Jurkat, Clone E6-1 (cell line): ENCODE measurements at places on chromosomes 3 and 15.

GRCh38 chr15:93164409-93164808 lies 75.4 kb upstream of the RGMA start:
- peak; percentile 72 for DNase-seq

GRCh38 chr3:113634782-113635474 lies 61.5 kb downstream of the USF3 start:
- DNase-seq = no peak

- peak; percentile 97 for DNase-seq
Observed at GRCh38 chr3:14598143-14598569, 53.4 kb upstream of the CCDC174 start.

GRCh38 chr15:86553108-86553507 lies 473.4 kb downstream of the AGBL1 start:
- no peak for DNase-seq

DNA sequence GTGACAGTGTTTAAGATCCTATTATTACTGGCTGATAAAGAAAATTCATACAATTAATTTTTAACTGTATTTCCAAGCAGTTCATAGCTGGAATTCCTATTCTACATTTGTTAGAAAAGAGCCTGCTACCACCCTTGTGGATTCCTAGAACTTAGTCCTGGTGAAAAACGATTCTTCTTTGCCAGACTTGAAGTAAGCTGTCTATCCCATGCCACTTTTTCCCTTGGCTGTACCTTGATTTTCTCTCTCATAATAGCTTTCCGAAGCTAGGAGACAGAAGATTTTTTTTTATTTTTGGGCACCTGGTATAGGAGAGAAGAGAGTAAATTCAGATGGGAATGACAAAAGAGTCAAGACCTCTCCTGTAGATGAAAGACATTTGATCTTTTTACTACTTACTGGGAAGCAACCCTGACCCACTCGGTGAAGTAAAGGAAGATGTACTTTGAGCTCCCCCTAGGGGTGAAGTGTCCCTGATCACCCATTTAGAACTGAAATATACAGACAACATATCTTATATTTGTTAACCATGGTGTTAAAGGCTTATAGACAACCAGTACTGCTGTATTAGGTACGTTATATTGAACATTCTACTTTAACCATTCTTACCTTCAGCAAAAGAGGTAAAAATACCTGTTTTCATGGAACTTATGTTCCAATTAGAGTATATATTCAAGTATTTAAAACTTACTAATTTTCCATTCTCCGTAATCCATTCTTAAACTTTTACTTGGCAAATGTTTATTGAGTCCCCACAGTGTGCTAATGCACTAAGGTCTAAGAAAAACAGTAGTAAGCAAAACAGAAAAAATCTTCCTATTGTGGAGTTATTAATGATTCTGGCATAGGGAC lies 36.2 kb upstream of the C3orf38 start:
- peak; percentile 69 for DNase-seq

DNA sequence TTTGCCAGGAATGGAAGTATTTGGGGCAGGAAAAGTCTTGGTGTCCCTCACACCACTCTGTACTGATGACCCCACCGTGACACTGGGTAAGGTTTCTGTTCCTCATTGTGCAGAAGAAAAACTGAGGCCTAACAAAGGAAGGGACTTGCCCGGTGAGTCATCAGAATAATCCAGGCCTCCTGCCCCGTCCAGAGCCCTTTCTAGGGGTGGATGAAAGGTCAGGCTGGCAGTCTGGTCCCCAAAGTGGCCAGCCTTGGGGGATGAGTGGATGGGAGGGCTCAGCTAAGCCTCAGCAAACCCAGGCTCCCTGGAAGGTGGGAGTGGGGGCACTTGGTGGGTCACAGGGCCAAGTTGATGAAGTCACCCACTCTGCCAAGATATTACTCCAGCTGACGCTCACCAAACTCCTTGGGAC lies 2.3 kb upstream of the DNAH1 start:
- no peak for DNase-seq

GRCh38 chr3:126413693-126414080 lies 19.0 kb downstream of the CFAP100 start:
- DNase-seq = no peak

GRCh38 chr3:194058189-194058571 lies 77.8 kb upstream of the HES1 start:
- no peak for DNase-seq

- DNase-seq = no peak
Observed at GRCh38 chr3:160703974-160704373, 27.0 kb downstream of the ARL14 start.

GRCh38 chr3:170083343-170083742 lies 45.5 kb downstream of the GPR160 start:
- no peak for DNase-seq

GRCh38 chr15:22917556-22917955 lies 62.6 kb downstream of the CYFIP1 start:
- DNase-seq = no peak

GRCh38 chr3:16011376-16011775 lies 163.1 kb upstream of the GALNT15 start:
- DNase-seq = no peak

DNA sequence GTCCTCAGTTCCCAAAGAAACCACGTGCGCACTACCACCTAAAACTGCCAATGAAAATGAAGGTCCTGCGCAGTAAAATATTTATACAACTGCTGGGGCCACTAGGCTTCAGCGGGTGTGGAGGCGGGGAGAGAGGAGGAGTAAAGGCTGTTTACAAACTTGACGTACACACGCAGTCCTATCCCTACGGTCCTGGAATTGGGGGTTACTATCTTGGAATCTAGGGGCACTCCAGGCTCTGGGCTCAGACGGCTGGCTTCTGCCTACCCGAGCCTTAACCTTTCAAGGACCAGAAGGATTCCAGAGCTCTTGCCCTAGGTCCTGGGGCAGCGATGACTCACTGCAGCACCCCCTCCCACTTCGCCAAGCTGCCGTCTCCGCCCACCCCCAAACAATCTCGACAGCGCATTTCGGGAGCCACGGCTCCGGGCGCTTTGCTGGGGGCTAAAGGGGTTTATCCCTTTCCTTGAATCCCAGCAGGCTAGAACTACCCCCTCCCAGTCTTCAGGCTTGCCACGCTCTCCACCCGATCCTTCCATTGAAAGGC lies 3.0 kb downstream of the ADAMTS9 start:
- no peak for DNase-seq
